ENCODE measurements at places on chromosomes 5 and 9.

DNA sequence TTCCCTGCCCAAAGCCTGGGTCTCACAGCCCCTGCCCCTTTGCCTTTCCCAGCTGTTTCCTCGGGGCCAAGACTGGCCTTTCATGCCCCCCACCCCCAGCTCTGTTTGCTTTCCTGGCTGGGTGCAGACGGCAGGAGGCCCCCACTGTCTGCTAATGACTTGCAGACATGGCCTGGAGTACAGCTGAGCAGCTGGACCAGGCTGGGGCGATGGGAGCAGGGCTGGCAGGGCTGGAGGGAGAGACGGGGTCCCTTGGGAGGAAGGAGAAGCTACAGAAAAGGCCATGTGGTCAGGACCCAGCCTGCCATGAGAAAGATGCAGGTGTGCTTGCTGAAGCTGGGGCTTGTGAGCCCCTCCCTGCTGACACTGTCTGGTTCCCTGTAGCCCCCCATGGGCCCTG is 28.3 kb upstream of the GFPT2 start:
- DNase-seq, result no peak

GRCh38 chr9:38696999-38697398 is 22.9 kb downstream of the FAM240B start:
- DNase-seq, result no peak

- DNase-seq, result no peak
Observed at GRCh38 chr9:36640771-36641381, 68.2 kb downstream of the MELK start.

DNA sequence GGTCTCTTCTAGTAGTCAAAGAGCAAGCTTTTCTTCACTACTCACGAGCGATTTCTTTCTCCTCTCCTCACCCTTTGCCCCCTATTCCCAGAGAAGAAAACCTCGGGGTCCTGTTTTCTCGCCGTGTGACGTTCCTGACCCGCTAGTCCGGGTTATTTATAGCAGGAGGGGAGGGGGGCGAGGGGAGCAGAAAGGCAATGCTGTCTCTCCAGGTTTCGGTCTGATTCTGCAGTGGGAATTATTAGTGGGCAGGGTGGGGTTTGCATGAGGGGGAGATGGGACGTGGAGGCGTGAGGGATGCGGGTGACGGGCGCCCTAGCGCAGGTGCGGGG is 847 bp upstream of the GABRB2 start:
- DNase-seq, result no peak

DNA sequence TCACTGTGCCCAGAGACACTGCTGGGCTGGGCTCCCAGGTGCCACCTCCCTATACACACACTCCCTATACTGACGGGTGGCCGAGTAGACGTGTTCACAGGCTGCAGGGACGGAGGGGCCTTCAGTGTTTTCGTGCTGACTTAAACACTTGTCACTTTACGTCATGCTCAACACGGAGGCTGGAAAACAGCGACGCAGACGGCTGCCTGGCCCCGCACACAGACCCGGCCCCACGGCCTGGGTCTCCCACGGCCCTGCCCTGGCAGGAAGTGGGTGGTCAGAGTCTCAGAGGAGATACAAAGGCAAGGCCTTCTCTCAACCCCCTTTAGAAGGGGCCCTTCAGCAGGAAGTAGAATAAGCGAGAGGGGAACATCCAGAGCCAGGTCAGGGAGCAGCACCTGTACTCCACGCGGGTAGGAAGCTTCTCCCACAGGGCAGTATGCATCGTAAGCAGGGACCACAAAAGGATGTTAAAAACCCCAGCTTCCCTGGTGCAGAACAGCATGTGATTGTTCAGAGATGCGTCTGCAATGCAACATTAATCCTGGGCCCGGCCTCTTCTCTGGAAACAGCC is 11.9 kb upstream of the TBC1D9B start:
- no peak for DNase-seq

DNA sequence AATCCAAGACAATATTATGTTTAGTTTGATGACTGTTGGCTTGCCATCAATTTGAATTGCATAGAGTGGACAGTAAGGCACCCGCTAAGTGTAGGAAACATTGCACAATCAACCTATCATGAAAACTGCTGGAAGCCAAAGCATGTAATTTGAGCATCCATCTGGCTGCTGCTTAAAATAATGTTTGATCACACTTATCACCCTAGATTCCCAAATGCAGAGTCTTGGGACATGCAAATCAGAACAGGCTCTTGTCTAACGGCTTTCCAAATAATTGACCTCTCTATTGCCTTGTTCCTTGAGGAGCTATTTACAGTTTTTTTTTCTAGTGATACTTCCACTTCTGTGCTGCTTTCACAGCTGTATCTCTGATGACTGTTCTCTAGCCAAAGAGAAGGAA is 342.1 kb downstream of the PRR16 start:
- DNase-seq, result no peak

DNA sequence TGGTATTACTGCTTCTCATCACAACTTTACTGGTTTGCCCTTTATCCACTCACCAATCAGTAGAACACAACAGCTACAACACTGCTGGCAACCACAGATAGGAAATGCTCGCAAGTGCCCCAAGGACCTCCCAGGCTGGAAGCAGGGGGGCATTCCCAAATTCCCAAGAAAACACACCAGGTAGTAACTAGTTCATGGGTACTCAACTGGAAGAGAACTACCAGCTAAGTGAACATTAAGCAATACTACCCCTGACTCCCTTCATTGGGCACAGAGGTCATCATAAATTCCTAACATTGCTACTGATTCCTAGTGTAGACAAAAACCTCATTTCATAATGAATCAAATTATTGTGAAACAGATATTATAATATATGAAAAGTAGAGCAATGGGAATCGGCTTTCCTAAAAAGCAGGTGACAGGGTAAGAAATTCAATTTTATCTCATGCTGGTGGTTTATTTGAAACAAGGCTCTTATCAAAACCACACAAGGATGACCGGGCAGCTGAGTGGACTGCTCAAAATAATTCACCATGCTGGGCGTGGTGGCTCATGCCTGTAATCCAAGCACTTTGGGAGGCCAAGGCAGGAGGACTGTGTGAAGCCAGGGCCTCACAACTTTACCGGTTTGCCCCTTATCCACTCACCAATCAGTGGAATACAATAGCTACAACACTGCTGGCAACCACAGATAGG is 81.6 kb downstream of the TLE1 start:
- no peak for DNase-seq

GRCh38 chr5:39919876-39920275 is 495.1 kb upstream of the DAB2 start:
- no peak for DNase-seq

DNA sequence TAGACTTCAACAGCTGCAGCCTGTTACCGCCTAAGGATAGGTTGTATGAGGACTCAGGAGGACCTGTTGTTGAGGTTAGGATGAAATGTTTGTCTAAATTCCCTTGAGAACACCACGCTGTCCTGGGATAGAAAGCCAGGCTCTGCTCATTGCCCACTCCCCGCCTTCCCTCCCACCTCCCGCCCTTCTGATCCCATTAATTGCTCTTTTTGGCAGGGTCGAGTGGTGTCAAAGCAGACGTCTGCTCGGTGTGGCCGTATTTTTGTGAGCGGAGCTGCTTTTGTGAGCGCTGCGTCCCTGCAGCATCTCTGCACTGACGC is 62.3 kb downstream of the SPATA31C2 start:
- DNase-seq, result no peak

GRCh38 chr9:138112791-138113600 is 235.4 kb downstream of the CACNA1B start:
- no peak for DNase-seq

GRCh38 chr5:1593903-1594356 is 70.2 kb upstream of the LPCAT1 start:
- no peak for DNase-seq

DNA sequence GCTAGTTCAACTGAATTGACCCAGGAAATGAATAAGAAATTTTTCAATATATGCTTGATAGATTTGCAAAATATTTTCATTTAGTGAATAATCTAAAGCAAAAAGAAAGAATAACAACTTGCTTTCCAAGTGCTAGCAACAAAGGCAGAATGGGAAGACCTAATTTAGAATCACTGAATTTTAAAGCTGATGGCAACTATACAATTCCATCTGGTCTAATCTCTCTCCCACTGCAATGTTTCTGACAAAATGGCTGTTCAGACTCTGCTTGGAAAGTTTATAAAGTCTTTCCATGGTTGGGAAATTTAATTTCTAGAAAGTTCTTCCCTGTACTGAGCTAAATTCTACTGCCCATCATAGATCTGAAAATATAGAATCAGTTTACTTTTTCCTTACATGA is 75.7 kb upstream of the ACOT12 start:
- DNase-seq, result no peak

DNA sequence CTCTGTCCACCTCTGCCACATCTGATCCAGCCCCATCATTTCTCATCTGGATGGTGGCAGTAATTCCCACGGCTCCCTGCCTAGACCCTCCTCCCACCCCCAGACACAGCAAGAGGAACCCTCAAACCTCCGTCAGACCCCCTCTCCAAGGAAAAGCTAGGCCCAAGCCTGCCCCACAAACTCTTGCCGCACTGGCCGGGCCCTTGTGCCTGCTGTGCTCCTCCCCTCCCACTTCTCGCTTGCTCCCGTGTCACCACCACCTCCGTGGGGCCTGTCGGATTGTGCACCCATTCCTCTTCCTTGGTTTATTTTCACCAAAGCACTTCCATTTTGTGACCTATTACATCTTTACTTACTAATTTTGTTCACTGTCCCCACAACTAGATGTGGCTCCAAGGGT is 14.2 kb downstream of the BARX1 start:
- no peak for DNase-seq

GRCh38 chr5:32443541-32444430 is 754 bp downstream of the ZFR start:
- peak; percentile 36 for DNase-seq

GRCh38 chr9:122468735-122469134 is 9.0 kb downstream of the OR1J1 start:
- no peak for DNase-seq

DNA sequence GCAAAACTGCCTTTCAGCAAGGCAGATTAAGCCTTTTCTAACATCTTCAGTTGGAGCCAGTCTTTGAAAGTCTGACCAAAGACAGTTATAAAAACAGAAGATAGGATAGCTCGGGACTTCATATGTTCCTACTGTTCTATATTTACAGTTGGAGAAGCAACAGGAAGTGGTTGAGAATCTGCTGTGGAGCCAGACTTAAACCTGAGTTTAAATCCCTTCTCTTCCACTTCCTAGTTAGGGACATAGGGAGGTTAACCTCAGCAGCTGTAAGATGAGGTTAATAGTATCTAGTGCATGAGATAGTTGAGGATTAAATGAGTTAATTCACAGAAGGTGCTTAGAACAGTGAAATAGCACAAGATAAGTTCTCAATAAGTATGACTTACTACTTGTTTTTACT is 84.5 kb upstream of the FREM1 start:
- no peak for DNase-seq

- DNase-seq, result no peak
Observed at GRCh38 chr9:133375116-133375723, 640 bp downstream of the SURF4 start.

DNA sequence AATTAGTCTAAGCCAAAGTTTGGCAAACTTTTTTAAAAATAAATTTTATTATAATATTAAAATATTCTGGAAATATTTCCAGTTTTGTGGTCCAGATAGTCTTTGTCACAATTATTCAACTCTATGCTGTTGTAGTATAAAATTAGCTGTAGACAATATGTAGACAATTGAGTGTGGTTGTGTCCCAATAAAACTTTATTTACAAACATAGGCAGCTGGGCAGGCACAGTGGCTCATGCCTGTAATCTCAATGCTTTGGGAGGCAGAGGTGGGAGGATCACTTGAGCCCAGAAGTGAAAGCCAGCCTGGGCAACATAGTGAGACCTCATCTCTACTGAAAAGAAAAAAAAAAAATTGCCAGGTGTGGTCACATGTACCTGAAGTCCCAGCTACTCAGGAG is 150.5 kb upstream of the EPB41L4A start:
- DNase-seq, result no peak

DNA sequence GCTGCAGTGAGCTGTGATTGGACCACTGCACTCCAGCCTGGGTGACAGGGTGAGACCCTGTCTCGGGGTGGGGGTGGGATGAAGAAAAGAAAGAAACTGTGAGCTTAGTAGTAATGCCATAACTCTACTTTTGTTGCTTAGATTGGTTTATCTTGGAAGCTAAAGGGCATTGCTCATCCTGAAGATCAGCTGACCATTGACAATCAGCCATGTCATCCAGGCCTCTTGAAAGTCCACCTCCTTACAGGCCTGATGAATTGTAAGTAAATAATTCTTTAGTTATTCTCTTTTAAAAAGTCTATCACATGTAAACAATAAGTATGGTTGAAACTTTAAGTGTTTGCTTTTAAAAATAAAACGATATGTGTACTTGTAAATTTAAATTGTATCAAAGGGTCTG is 11.4 kb downstream of the OCLN start:
- no peak for DNase-seq

DNA sequence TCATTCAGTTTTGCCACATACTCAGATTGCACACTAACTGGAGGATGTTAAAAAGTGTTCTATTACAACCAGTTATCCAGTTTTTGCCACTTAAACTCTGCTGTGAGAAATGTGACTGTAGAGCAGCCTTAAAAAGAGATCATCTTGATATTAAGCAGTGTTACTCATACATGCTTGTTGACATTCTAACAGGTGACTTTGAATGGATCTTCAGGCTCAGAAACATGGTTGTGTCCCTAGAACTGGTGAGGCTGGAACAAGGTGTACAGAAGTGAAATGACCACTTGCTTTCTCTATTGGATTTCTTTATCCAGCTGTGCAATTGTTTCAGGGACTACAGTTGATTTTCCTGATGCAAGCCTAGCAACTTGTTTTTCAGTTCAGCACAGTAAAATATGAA is 166.1 kb upstream of the CCDC152 start:
- DNase-seq, result no peak

- no peak for DNase-seq
Observed at GRCh38 chr5:141879941-141880738, 1.9 kb upstream of the PCDH1 start.

DNA sequence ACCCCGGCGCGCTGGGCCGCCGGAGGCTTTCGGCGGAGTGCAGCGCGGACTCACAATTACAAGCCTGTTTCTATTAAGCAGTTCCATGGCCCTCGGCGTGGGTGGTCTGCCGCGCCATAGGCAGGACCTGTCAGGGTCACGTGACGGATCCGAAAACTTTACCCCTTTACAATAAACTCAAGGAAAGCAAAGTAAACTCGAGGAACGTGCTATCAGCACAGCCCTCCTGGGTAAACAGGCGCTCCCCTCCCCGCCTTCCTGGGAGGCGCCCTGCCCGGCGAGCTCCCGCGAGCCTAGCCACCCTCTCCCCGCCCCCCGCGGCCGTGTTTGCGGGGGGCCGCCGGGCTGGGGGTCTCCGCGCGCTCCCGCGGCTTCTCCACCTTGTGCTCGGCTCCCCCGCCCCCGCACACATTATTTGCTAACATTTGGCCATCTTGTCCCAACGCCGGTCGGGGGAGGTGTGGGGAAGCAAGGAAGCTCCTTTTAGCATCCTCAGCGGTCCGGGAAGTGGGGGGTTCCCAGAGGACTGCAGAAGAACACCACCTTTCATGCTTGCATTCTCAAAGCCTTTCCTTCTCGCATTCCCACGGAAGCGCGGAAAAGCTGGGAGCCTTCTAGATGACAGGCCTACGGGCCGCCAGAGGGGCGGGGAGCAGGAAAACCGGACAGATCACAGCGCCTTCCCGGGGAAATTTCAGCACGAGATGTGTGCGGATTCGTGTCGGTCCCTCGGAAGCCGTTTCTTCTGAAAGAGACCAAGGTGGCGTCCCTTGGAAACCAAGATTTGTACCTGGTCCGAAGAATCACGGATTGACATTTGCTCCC is at the start of gene PTCH1:
Gene PTCH1 (minus strand): TSS at position 238 of the 825 bp plus-strand sequence.
- no peak for DNase-seq

- no peak for DNase-seq
Observed at GRCh38 chr5:132210944-132211343, 16.7 kb downstream of the P4HA2 start.
